ENCODE measurements at places on chromosomes 13 and 19.

GRCh38 chr19:27906081-27906480 lies 1306.9 kb downstream of the UQCRFS1 start:
- DNase-seq: no peak

DNA sequence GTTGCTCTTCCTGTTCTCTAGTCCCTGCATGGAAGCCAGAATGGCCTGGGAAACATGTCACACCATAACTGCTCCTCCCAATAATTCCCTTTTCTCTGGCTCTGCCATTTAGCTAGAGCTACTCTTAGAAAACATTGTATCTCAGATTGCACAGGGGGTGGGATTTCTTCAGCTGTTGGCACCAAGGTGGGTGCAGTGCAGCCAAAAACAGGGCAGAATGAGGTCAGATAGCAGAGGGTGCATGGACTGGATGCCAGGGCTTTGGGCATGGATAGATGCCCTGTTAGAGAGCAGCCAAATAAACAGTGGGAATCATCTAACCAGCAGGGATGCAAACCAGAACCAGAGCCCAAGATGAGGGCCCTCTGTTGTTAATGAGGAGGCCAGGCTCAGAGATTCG lies 4.9 kb upstream of the AMER2 start:
- DNase-seq: no peak

DNA sequence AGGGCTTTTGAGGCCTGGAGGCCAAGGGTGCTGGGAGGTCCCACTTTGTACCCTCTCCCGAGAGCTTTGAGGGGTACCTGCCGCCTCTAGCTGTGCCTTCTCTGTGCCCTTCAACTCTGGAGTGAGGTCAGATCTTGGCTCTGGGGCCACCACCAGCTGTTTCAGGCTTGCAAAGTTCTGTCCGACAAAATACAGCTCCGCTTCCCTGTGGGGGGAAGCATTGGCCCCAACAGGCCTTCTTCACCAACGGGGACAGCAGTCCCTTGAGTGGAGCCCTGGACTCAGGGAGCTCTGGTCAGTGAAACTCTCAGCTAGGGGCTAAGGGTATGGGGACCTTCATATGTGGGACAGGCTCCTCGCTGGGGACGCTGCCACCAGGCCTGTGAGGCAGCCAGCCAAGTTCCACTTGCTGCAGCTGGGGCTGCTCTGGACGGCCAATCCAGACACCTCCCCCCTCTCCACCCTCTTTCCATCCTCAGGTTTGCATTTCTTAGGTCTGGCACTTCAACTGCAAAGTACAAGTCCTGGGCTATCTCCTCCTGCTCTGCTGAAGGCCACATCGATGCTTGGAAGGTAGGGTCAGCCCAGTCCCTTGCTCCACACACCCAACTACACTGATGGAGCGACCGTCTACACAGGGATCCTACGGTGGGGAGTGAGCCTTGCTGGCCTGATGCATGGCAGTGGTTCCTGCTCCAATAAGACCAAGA lies 46.8 kb downstream of the C13orf46 start:
- no peak for DNase-seq

GRCh38 chr19:20385061-20385460 lies 180.5 kb downstream of the ZNF737 start:
- DNase-seq: no peak

DNA sequence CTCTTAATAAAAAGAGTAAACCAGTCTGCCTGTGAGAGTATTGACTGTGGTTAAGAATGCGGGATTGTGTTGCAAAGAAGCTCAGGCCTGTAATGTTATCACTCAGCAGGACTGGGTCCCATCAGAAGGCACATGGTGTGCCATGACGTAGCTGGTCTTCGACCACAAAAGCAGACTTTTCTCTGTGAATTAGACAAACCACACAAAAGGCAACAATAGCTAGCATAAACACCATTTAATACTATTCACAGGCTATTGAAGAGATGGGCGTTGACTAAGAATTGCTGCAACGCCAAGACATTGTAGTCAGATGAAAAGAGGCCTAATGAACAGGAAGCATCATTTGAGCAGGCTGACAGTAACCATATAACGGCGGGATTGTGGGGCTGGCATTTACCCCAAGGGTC lies 235.6 kb upstream of the SOX21 start:
- no peak for DNase-seq

- DNase-seq: no peak
These were observed 72.2 kb downstream of the DHRS12 start for GRCh38 chr13:51731759-51732158.

- DNase-seq: no peak
These were observed at the start of gene LILRA5 for GRCh38 chr19:54312436-54313377. LILRA5 (minus strand) TSS chr19:54313166; CDS start chr19:54313019, 147 bp downstream.

GRCh38 chr19:16470911-16471811 lies 609 bp downstream of the EPS15L1 start:
- DNase-seq: peak; percentile 48

GRCh38 chr19:48989701-48990291 lies 3.3 kb downstream of the GYS1 start:
- DNase-seq: no peak

DNA sequence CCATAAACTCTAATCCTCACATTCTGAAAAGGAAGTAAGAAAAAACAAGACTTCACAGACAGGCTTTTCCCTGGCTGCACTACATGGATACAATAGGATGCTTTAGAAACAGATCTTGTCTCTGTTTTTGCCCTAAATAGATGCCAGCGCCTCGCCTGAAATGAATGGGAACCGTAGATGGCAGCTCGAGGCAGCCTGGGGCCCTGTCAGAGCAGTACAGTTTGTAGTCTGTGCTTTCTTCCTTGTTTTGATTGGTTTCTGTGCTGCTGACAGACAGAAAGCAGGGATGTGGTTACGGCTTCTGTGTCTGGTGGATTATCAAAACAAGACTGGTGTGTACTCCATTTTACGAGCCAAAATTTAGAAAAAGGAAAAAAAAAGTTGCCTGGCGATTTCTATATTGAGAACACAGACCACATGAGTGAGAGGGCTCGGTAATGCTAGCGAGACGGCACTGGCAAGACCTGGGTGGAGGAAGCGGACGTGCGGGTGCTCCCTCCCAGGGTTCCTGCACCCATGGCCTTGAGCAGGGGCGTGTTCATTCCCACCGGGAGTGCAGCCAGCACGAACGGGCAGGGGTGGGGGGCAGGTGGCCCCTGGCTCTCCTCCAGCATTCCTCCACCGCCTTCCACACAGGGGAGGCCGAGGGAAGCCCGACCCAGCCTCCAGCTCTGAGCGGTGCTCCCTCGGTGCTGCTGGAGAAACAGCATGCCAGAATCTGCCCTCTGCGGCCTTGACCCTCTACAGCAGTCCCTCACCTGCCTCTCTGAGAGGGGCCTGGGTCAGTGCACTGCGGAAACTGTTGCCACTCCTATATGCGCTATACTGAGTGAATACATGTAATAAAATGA lies 37.6 kb upstream of the C1QTNF9 start:
- DNase-seq: peak; percentile 86

GRCh38 chr13:49812812-49813211 lies 20.3 kb upstream of the KPNA3 start:
- no peak for DNase-seq

GRCh38 chr13:59730026-59730425 lies 433.7 kb downstream of the DIAPH3 start:
- DNase-seq: no peak

- peak; percentile 0 for DNase-seq
These were observed 564 bp downstream of the HS6ST3 start for GRCh38 chr13:96090240-96091101.

- DNase-seq: no peak
These were observed 245.2 kb downstream of the TBC1D4 start for GRCh38 chr13:75236774-75237173.

DNA sequence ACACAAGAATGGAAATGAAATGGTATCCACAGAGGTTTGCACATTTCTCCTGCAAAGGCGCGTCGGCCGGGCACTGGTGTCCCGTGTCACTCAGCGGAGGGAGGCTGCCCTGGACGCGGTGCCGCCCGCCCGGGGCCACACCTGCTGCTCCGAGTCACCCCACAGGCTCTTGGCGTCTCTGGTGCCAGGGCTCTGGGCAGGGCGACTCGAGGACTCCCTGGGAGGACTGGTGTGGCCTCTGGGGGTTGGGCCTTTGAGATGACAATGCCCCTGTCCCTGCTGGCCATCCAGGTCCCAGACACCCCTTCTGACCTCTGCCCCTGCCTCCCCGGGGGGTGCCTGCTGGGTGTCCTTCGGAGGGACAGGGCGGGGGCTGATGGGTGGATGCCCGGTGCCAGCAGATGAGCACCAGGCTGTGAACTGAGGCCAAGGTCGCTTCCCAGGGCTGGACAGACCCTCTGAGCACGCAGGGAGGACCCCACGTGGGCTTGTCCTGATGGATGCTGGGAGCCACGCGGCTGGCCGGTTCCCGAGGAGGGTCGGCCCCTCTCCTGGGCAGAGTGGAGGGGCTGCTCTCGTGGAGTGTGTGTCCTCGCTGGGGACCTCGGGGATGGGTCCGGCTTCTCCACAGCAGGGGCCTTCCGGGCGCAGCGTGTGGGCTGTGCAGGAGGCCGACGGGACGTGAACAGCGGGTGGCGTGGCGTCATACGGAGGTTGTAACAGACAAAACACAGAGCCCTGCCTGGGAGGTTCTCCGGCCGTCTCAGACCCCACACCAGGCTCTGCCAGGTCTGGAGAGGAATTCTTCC lies 4.7 kb upstream of the CACTIN start:
- no peak for DNase-seq

DNA sequence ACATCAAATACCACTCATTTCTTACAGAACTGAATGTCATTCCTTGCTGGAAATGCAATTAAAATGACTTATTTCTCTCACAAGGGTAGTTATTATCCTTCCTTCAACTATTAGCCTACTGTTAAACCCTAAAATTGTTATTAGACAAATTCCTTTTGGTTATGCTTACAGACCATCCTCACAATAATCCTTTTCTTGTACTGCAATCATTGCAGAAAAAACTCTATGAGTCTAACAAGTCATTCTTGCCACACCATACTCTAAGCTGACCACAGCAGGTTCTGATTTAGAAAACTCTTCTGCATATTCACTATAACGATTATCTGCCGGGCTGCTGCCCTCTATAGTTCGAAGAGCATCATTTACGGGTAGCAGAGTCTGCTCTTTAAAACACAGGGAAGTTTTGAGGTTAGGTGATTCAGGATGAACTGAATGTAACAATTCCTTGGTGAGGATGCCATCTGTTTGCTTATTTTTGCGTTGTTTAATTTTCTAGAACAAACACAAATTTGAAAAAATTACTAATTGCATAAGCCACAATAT lies 38.2 kb downstream of the MTMR6 start:
- DNase-seq: no peak

GRCh38 chr19:49589502-49589905 lies 1.5 kb upstream of the PRR12 start:
- DNase-seq: no peak

DNA sequence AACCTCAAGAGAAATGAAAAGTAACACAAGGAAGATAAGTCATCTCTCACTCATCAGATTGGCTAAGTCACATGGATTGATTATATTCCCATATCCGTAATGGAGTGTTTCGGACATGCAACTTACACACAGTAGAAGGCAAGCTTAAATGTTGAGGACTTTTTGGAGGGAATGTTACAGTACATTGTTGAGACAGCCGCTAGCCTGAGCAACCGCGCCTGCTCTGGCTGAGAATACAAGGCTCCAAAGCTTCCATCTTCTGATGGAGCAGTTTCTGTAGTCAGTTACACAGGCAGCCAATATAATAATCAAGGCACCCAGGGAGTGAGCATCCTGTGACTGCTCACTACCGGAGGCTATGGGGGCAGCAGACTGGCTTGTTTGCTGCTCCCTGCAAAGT lies 1.0 kb upstream of the CRYL1 start:
- DNase-seq: no peak

DNA sequence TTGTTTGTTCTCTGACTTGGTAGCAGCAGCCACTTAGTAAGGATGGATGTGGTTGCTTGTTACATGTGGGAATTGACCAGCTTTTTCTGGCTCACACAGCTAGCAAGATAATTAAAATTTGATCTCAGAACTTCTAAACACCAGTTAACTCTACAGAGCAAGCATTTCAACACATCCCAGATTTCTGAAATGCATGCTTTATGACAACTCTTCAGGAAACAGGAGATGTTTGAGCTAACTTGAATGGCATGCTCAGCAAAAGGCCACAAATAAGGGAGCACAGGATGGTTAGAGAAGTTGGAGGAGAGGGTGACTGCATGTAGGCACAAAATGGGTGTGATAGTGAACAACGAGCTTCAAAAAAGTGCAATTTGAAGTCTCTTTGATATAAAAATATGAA lies 167.1 kb upstream of the SPRY2 start:
- no peak for DNase-seq

DNA sequence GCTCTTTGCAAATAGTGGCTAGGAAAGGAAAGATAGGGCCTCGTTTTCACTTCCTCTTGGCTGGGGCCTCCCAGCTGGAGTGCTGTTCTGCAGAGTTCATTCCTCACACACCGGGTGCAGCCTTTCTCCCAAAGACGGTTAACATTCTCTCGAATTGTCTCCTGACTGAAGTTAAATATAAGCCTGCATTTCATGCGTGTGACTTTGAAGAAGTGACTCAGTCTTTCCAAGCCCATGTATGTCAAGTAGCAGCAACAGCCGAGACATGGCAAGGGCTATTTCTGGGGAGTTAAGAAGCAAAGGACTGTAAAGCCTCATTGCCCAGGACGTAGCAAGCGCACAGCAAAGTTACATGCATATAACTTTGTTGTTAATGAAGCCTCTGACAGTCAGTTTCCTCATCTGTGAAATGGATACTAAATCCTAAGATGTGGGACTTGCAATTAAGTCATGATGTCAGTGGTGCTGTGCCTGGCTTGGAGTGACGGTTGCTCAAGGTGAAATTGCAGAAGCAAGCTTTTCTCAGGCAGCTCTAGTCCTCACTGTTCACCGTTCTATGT lies 502.4 kb downstream of the MYO16 start:
- no peak for DNase-seq

DNA sequence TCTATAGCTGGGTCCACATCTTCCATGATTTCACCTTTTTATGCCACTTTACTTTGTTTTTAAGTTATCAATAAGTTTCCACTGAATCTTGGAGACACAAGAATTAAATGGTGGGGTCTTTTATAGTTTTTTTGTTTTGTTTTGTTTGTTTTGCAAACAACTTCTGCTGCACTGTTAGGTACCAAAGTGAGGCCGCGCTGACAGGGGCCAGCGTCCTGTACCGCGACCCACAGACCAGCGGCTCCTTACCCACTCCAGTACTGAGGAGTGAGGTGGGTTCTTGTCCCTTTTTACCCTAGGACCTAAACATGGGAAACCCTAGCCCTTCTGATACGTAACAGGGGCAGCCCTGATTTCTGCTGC lies 75.8 kb upstream of the MCF2L start:
- DNase-seq: no peak

DNA sequence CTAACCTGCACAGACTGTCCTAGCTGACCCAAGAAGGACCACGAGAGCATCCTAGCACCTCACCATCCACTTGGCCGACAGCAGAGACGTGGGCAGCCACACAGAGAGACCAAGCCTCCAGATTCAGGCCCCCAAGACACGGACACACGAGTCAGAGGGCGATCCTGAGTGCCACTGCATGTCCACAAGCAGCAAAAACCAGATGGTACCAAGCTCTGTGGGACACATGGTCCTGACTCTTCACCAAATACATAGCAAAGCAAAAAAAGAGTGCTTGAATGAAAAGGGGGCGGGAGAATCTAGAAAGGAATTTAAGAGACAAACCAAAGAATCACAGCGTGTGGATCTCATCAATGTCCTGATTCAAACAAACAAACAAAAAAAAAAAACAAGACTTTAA lies 45.2 kb downstream of the MLLT1 start:
- no peak for DNase-seq
